CD4-positive, alpha-beta T cell treated with Interleukin-4 for 4 hours (primary cell): ENCODE measurements at places on chromosomes 1 and 21.

- DNase-seq: no peak
Measured at GRCh38 chr1:93707956-93708355, 26.3 kb upstream of the BCAR3 start.

GRCh38 chr1:180353945-180354344, 123.9 kb downstream of the LHX4 start:
- DNase-seq: no peak

DNA sequence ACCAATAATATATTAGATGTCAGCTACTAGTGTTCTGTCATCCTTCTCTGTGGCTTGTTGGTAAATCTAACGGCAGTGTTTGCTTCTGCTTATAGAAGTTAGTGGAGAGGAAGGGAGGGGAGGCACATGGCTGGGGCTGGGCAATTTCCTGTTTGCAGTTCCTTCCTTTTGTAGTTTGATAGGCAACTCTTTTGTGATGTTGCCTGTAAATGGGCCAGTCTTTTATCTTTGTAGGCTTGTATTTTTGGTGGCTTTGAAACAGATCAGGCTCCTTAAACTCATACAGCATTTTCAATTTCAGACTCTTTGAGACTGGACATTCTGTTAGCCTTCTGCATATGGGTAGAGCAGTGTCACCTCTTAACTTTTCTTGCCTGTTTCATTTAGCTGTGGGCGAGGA, 48.1 kb downstream of the CDC14A start:
- peak; percentile 89 for DNase-seq

GRCh38 chr1:84742653-84743052, 52.4 kb upstream of the SSX2IP start:
- DNase-seq: no peak

- no peak for DNase-seq
Measured at GRCh38 chr1:215083383-215083961, 935 bp downstream of the KCNK2 start.

GRCh38 chr1:118333601-118334210, 148.7 kb upstream of the SPAG17 start:
- no peak for DNase-seq

DNA sequence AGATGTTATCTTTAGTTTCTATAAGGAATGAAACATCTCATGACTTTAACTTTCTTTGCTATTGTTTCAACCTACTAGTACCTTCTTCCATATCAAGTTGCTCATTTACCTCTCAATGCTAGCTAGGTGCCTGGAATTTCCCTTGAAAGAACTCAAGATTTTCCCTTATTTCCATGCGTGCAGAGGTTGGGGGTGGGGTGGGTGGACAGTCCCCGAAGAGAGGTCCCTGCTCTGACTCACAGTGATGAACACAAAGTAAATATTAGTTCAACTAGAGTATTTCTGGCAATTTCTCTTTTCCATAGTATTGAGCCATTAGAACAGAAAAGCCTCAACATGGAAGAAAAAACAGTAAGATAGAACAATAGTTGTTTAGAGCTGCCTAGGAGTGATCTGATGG, 239.0 kb upstream of the ZP4 start:
- DNase-seq: no peak

DNA sequence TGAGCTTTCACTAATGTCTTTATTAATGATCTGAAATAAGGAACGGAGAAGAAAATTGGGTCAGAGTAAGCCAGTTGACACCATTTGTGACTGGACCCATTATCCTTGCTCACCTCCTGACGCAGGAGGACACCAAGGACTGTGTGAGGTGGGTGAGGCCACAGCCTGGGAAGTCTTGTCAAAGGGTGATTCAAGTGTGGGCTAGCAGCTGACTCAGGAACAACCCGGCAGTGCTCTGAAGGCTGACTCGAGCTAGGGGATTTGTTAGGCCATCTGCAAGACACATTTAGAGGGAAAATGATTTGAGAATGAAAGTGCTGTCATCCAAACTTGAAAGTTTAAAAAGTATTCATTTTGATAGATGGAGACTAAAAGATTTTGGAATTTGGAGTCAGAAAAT, 21.2 kb downstream of the PRRX1 start:
- no peak for DNase-seq

- DNase-seq: no peak
Measured at GRCh38 chr1:208217781-208218180, 26.4 kb downstream of the PLXNA2 start.

DNA sequence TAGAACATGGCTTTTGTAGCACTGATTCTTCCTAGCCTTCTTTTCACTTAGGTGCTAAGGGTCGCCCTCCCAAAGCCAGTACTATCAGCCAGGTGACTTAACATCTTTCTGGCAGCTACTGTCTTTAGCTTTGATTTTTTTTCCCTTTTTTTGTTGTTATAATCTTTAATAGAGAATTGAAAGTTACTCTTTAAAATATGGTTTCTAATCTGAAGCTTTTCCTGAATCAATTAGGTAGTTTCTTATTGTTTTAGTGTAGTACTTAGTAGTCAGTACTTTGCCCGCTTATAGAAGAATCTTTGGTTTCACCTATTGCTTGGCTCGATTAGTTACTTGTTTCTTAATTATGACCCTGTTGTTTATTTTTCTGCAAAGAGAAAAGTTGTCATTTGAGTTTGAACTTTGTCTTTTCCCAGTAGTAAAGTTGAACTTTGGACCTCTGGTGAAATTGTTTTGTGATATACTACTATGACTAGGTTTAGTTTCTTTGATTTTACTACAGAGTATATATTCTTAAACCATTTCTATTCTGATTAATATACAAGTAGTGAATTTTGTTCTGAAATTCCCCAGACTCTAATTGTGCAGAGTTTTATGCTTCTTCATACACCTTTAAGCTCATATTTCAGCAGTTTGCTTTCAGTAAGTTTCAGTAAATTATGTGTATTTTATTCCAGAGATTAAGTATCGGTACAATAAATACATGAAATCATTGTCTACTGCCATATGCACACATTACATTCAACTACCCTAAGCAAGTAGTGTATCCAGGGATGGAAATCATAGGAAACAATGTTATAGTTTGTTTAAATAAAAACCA, 3.9 kb downstream of the MAGI3 start:
- no peak for DNase-seq

DNA sequence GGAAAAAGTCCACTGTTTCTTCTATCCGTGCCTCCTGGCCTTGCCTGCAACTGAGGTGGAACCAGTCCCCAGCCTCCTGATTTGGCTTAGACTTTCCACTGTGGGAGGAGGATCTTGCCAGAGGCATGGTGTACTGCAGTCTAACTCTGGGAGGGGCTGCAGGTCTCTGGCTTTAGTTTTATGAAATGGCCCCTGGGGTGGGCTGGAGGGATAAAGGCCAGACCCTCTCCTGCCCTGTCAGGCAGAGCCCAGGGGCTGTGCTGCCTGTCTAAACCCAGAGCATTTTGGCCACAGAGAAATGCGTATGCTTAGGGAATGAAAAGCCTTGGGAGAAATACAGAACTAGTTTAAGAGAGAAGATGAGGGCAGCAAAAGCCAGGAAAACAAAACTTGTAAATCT, 73.0 kb downstream of the ABCA4 start:
- DNase-seq: no peak

DNA sequence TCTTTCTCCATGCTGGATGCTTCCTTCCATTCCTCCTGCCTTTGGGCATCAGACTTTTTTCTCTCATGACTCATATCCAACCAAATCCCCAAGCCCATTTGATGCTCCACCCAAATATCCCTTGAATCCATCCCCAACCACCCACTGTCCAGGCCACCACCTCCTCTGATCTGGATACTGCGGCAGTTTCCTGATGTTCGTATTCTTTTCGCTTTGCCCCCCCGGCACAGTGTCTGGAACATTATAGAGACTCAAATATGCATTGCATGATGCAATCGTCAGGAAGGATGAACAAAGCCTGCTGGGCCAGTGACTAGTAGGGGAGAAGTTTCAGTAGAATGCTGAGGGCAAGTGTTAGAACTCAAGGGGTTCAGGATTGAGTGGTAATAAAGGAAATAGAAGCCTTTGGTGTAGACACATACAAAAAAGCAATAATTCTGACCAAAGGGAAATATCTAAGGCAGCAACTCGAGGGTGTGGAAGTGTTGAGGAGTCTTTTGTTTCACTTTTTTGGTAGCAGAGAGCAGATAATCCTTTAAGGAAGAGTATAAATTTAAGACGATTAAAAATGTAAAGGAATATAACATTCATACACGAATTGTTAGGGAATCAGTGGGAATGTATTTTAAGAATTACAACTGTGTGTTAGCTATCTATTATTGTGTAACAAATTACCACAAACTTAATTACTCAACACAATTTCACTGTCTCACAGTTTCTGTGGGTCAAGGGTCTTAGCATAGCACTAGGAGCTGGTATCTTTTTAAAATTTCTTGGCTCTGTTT, 7.5 kb downstream of the S100A11 start:
- no peak for DNase-seq

- DNase-seq: no peak
Measured at GRCh38 chr1:162003061-162003829, 20.4 kb downstream of the OLFML2B start.

DNA sequence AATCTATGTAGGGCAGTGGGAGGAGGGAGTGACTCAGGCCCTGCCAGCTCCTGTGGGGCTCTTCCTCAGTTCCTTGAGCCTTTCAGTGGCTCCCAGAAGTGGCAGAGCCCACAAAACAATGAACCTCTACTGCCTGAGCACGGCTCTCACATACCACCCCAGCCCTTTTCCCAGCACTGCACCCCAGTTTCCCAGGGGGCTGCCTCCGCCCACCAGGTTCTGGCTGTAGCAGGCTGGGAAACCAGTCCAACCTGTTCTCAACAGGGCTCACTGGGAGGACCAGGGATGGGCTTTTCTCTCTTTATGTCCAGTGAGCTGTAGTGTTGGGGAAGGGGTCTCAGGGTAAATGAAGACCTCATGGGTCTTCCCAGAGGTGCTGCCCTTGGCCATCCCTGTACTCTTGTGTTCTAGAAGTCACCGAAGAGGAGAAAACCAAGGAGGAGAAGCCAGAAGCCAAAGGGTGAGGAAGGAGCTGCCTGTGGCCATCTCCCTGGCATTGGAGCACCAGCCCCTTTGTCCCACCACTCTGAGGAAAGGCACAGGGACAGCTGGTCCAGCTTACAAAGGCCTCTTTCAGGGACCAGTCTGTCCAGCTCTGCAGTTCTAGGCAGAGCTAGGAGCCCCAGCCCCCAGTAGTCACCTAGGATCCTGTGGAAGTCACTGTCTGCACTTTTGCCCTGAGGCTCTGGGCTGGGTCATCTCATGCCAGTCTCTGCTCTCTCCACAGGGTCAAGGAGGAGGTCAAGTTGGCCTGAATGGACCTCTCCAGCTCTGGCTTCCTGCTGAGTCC, 3.5 kb downstream of the MARCKSL1 start:
- no peak for DNase-seq

- DNase-seq: no peak
Measured at GRCh38 chr1:82762829-82763532, 962.2 kb downstream of the ADGRL2 start.

GRCh38 chr1:55204997-55205396, 10.2 kb downstream of the USP24 start:
- no peak for DNase-seq

GRCh38 chr1:231279683-231280082, 38.7 kb downstream of the GNPAT start:
- DNase-seq: no peak

- DNase-seq: no peak
Measured at GRCh38 chr1:88221411-88221810, 462.7 kb upstream of the PKN2 start.

DNA sequence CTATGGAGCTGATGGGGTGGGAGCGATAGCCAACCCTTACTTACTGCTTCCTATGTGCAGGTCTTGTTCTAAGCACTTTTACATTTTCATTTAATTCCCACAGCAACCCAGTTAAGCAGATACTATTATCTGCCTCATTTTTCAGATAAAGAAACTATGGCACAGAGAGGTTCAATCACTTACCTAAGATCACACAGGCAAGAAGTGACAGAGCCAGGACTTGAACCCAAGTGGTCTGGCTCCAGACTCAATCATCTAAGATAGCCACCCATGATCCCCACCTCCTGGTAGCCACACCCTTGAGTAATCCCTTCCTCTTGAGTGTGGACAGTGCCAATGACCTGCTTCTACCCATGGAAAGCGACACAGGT, 23.2 kb upstream of the IFNAR1 start:
- no peak for DNase-seq

- no peak for DNase-seq
Measured at GRCh38 chr1:177646757-177647730, 322.8 kb downstream of the SEC16B start.

DNA sequence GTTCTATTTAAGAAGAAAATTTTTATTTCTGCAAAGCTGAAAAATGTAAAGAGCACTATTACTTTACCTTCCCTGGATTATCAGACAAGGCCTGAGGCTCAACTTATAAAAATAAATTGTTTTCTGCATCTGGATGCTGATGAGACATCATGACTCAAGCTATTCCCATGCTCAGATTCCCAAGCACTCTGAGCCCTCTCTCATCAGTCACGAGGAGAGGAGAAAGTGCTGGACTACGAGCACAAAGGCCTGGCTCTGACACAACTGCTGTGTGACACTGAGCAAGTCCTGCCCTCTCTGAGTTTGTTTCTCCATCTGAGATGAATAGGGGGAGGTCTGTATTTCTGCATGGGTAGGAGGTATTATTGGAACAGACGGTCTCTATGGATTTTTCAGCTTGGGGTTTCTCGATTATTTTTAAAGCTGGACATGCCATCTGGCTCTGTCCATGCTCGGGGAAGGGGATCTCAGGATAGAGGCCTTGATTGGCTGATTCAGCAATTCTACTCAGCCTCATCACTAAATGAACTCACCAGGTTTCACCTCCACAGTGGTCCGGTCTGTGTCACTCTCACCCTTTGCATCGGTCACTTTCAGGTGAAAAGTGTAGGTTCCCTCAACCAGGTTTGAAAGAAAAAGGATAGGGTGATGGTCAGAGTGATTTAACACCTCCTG, 107.7 kb downstream of the KIAA0319L start:
- DNase-seq: no peak

GRCh38 chr1:221839321-221839720, 97.4 kb upstream of the DUSP10 start:
- DNase-seq: no peak

GRCh38 chr1:150087415-150087814, 19.8 kb downstream of the VPS45 start:
- DNase-seq: no peak

GRCh38 chr1:161019751-161020495, 1.0 kb downstream of the F11R start:
- DNase-seq: no peak

- DNase-seq: no peak
Measured at GRCh38 chr1:208261874-208262273, 17.7 kb upstream of the PLXNA2 start.

DNA sequence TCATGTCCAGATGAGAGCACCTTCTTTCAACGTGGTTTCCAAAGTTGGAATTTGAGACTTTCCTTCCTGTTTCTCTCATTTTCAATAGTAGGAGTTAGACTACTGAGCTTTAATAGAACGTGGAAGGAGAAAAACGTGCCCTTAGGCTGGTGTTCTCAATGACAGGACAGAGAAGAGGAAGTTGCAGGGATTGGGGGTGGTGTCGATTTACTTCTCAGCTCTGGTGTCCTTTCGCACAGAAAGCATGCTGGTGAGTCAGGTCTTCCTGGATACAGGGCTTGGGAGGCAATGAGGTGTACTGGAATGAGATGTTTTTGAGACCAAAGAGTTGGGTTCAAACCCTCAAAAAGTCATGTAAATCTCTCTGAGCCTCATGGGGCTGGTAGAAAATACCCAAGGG, 67.1 kb downstream of the HIVEP3 start:
- no peak for DNase-seq
